ENCODE measurements at places on chromosomes 16 and 17.
A peak's percentile ranks its signal among the peaks of the same experiment; 100 is the strongest.

DNA sequence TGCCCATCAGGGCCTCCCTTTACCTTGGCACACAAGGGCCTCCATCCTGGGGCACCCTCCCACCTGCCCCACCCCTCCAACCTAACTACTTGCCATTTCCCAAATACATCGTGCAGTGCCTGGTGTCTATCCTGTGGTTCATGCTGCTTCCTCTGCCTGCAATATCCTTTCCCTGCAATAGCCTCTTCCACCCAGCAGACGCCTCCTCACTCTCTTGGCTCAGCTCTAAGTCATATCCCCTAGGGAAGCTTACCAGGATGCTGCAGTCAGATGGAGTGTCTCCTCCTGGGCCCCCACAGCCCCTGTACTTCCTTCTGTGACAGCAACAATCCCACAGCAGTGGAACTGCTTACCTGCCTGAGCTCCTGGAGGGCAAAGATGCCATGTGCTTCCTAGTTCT lies 36.7 kb downstream of the CCDC182 start:
- no peak for DNase-seq

DNA sequence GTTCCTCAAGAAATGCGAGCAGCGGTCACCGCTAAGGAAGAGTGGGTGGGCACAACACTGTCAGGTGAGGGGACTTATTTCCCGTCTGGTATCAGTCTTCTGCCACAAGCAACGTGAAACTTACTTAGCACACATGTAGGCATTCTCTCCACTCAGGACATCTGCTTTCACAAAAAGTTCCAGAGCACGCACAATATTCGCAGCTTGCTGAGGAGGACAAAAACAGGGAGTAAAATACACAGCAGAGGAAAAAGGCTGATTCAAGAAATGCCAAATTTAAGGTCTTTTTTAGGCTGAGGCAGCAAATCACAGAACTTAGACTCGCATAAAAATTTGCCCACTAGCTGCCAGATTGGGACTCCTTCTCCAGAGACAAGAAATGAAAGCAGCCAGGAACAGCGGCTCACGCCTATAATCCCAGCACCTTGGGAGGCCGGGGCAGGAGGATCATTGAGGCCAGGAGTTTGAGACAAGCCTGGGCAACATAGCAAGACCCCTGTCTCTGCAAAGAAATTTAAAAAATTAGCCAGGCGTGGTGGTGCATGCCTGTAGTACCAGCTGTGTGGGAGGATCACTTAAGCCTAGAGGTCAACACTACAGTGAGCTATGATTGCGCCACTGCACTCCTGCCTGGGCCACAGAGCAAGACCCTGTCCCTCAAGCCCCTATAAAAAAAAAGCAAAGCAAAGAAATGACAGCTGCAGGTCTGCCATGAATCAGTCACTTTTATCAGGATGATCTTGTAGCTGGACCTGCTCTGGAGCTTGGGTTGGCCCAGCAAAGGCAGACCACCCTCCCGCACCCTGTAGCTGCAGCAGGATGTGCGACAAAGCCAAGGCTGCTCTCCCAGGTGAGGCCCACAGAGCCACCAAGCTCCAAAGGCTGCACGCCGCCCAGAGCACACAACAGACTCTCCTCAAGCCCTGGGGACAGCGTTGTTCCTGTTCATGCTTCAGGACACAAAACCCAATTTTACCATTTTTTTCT lies 20.5 kb downstream of the USP36 start:
- no peak for DNase-seq

GRCh38 chr17:3531266-3532101 lies 26.1 kb downstream of the TRPV3 start:
- no peak for DNase-seq

DNA sequence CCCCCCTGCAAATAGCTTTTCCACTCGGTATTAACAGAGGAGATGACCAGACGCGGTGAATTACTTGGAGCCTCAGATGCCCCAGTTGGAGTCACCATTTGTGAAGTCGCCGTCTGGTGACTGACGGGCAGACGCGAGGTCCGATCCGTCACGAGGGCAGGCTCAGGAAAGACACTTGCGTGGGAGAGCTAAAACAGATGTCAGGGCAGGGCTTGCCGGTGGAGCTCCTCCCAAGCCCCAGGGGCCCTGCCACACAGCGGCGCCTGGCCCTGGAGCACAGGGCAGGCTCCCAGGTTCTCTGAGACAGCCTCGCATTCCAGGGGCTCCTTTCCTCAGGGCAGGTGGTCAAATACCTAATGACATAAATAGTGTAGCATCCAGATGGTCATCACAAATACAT lies 348.3 kb downstream of the C16orf95 start:
- DNase-seq, result no peak

GRCh38 chr16:77617996-77618395 lies 104.3 kb upstream of the NUDT7 start:
- no peak for DNase-seq

DNA sequence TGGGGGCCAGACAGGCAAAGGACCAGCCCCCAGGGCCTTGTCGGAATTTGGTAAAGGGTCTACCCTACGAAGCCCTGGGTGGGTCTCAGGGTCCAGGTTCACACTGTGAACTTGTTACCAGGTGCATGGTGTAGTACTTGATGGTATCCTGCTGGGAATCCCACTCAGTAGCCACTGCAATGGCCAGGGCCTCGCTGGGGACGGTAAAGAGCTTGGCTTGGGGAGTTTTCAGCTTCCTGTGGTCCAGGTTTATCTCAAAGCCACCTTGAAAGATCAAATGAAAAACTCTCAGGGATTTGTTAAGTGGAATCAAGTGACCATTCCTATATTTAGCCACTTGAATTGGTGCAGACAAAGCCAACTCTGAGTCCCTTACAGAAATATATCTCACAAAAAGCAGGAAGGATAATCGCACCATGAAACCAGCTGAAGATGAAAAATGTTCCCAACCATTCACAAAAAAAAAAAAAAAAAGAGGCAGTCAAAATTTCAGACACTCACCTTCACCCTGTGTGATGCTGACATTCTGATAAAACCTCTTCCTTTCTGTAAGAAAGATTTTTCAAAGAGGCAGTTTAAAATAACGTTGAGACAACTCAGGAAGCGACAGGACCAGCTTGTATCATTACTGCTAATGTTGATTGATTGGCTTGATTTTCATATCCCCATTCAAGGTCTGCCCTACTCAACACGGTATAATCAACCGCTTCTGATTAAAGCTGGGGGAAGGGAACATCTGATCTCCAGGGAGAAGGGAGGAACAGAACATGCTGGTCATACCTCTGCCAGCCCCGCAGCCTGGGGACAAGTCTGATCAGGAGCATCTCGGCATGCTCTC lies 10.6 kb downstream of the ATPAF2 start:
- no peak for DNase-seq

- DNase-seq, result no peak
These were observed 2.6 kb upstream of the AHSP start for GRCh38 chr16:31525113-31525512.

- no peak for DNase-seq
These were observed 1.0 kb upstream of the RHOT1 start for GRCh38 chr17:32141258-32141657.

- no peak for DNase-seq
These were observed 3.6 kb downstream of the GSE1 start for GRCh38 chr16:85616607-85617321.

DNA sequence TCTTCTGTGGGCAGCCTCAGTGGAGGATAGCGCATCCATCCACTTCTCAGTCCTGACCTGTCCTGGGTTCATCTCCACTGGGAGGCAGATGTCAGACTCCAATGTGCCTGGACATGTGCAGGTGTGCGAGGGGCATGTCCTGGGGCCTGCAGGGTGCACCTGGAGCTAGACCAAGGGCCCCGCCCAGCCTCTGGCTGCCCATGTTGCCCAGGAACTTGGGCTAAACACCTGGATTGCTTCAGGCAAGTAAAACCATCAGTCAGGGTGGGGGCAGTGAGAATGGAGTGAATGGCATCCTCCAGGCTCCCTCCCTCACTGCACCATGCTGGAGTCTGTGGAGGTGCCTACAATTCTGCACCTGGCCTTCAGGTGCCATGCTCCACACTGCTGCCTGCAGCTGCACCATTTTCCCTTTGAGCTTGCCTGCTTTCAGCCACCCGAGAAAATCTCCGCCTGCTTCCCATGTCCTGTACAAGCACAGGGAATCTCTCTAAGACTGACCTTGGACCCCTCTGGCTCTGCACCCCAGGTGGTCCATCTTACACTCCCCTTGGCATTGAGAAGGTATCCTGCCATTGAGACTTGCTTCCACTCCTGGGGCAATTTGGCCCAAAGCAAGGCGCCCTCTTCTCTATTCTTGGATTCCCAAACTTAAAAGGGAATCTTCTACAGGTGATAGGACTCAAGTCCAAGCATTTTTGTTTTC lies 2.1 kb upstream of the MFSD6L start:
- no peak for DNase-seq

GRCh38 chr17:49210158-49211029 lies at the start of the genes ABI3 and GNGT2:
ABI3 (plus strand) TSS chr17:49210707; CDS start chr17:49210725, 18 bp downstream.
GNGT2 (minus strand) TSS chr17:49210574; CDS start chr17:49207422, 3,152 bp downstream.
- DNase-seq, result peak; percentile 47

GRCh38 chr17:77164483-77165091 lies 23.8 kb downstream of the SEC14L1 start:
- DNase-seq, result no peak

DNA sequence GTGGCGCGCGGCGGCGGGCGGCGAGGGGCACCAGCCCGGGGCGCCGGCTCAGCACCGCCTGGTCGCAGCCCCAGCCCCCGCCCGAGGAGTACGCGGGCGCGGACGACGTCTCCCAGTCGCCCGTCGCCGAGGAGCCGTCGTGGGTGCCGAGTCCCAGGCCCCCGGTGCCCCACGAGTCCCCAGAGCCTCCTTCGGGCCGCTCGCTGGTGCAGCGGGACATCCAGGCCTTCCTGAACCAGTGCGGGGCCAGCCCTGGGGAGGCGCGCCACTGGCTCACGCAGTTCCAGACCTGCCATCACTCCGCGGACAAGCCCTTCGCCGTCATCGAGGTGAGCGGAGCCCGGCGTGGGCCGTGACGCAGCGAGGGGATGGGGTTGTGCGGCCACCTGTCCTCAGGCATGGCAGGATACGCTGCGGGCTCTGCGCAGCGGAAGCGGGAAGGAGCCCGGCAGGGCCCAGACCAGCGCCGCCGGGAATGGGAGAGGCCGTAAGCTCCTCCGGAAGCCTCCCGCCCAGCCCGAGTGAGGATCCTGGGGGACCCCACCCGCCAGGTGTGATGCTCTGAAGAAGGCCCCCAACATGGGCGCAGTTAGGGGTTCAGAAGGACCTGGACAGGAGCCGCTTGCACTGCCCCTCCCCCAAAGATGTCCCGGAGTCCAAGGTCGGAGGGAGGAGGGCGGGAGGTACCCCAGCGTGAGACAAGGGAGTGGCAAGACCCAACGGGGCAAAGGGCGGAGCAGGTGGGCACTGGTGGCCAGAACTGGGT lies 522 bp downstream of the NAGS start:
- DNase-seq, result no peak

DNA sequence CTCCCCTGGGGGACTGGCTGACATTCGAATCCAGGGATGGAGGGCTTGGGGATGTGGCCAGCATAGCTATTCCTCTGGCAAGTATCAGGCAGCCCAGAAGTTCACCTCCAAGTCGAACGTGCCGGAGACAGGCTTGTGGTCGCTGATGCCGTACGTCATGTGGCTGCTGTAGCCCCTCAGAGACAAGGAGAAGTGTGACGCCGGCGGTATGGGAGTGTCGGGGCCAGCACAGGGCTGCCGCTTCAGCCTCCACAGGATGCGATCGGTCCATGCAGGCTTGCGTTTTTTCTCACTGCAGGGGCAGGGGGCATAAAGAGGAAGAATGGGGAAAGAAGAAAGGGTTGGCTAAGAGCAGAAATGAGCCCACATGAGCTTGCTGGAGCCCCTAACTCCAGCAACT lies 5.3 kb upstream of the MYO1C start:
- no peak for DNase-seq

- DNase-seq, result no peak
These were observed 10.2 kb upstream of the MRC2 start for GRCh38 chr17:62616993-62617893.

All from T-cell (primary cell).